ENCODE measurements at places on chromosomes 13 and 19.

DNA sequence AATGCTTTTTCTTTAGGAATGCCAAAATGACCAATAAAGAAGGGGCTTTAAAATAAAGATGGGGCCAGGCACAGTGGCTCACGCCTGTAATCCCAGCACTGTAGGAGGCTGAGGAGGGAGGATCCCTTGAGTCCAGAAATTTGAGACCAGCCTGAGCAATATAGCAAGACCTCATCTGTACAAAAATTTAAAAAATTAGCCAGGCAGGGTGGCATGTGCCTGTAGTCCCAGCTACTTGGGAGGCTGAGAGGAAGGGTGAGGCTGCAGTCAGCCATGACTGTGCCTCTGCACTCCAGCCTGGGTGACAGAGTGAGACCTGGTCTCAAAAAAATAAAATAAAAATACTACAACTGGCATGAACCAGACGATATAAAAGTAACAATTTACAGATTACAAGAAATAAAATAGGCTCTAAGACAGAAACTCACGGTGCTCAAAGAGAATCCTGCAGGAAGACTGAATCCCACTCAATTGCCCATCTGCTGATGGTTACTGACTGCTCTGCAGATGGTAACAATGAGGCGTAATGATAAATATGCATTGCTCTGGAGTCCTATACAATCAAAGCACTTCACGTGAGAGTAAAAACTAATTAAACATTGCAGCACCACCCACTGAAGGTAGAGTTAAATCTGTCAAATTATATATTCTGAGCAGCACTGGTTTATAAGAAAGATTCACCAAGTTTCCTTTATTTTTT is 93.2 kb downstream of the LHFPL6 start:
- no peak for DNase-seq

DNA sequence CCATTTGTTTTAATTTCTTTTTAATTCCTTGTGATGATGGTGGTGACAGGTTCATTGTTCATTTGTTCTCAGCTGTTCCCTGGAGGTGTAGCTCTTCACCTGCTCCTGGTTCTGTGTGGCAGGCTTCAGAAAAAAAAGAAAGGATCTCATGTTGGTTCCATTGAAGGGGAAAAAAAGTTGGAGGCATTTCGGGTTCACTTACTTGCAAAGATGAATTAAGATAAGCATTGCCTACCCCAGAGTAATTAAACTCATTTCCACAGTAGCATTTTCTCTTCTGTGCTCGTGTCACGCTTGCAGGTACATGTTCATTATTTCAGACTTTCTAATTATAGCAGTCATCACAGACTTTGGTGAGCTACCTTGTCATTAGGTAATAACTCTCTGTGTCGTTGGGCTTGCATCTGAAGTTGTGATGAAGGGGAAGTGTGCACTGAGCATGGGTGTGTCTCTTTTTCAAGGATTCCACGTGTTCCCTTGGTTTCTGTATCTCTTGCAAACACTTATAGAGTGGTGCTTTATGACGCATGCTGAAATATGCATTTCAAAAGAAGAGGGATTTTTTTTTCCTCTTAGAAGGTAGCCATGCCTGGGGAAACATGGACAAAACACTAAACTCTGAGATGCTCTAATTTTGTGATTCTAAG is 69.1 kb downstream of the MTUS2 start:
- no peak for DNase-seq

- DNase-seq: no peak
These were observed 17.0 kb downstream of the VSTM2B start for GRCh38 chr19:29542776-29543175.

- DNase-seq: no peak
These were observed 12.8 kb upstream of the PEAK3 start for GRCh38 chr19:2294687-2295335.

DNA sequence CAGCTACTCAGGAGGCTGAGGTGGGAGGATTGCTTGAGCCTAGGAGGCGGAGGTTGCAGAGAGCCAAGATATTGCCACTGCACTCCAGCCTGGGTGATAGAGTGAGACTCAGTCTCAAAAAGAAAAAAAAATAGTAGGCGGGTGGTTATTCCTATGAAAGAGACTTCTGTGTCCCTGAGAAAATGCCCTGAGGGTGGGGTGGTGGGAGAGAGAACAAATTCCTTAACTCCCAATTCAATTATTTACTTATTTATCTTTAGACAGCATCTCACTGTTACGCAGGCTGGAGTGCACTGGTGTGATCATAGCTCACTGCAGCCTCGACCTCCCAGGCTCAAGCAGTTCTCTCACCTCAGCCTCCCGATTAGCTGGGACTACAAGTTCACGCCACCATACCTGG is 10.3 kb upstream of the EEF2 start:
- no peak for DNase-seq

GRCh38 chr19:10115392-10116084 is 4.0 kb downstream of the P2RY11 start:
- DNase-seq: no peak

DNA sequence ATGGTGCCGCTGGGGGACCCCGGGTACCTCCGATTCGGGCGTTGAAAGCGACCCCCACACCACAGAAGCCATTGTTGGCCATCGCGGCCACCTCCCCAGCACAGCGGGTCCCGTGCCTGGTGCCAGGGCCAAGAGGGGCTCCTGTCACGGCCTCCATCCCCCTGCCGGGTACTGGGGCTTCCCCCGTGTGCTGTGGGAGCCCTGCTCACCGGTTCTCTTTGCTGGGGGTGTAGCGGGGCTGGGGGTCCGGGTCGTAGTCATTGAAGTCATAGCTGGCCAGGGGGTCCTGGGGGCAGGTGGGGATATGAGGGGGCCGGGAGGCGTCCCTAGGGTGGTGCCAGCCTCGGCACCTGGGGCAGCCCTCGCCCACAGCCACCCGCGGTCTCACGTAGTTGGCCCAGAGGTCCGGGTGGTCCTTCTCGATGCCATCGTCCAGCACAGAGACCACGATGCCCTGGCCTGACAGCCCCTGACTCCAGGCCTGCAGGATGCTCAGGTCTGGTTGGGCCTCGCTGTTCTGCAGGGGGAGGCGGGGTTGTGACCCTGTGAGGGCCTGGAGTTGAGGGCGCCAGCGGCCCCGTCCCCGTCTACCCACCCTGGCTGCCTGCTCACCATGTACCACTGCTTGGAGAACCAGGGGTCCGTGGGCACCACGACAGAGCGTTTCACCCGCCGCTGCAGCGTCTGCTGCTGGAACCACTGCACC is 2.4 kb downstream of the PCSK4 start:
- DNase-seq: no peak

Data from HTR-8/SVneo (cell line).